ENCODE measurements at places on chromosomes 3 and 15. TPM values are rescaled to one million over a fixed set of nuclear protein-coding genes. Genes with fewer than 3 reads are reported as not detected.

ABHD14A gene
- 10.5 TPM for total RNA-seq

TMC3 gene
- total RNA-seq: not detected

SYNPR gene
- not detected for total RNA-seq

THRB gene
- not detected for total RNA-seq

MEGF11 gene
- not detected for total RNA-seq

RBPMS2 gene
- total RNA-seq: not detected

PLEKHO2 gene
- 25.9 TPM for total RNA-seq

RYR3 gene
- not detected for total RNA-seq

TTC21A gene
- total RNA-seq: 4.7 TPM

KY gene
- total RNA-seq: not detected

OR5AC2 gene
- not detected for total RNA-seq

CYP1A1 gene
- 3.3 TPM for total RNA-seq

TM4SF4 gene
- total RNA-seq: not detected

ZNF774 gene
- total RNA-seq: 0.82 TPM

MEX3B gene
- 1.4 TPM for total RNA-seq

TNFAIP8L3 gene
- not detected for total RNA-seq

Measured in activated T-helper 17 cell treated with anti-CD3 and anti-CD28 coated beads, Interleukin-2, amount 50 U/mL, for 72 hours (primary cell).